ENCODE measurements at places on chromosomes 7 and 10. TPM values are rescaled to one million over a fixed set of nuclear protein-coding genes. Genes with fewer than 3 reads are reported as not detected.

The ZNF92 gene
- total RNA-seq: 5.6 TPM

The NPC1L1 gene
- not detected for total RNA-seq

The SH2D4B gene
- total RNA-seq: 0.04 TPM

The PPP1R17 gene
- total RNA-seq: not detected

The FANK1 gene
- total RNA-seq: 3.2 TPM

The IMMP2L gene
- 8.8 TPM for total RNA-seq

The MOGAT3 gene
- not detected for total RNA-seq

The FXYD4 gene
- total RNA-seq: not detected

The CCDC7 gene
- total RNA-seq: 4.2 TPM

The SLC13A1 gene
- total RNA-seq: not detected

The VWC2 gene
- 0.04 TPM for total RNA-seq

The CCSER2 gene
- total RNA-seq: 43.4 TPM

The PLA2G12B gene
- total RNA-seq: not detected

The PDE1C gene
- total RNA-seq: 0.72 TPM

The ZNF727 gene
- 0.48 TPM for total RNA-seq

The FBXW4 gene
- total RNA-seq: 37.1 TPM

The ACHE gene
- 0.44 TPM for total RNA-seq

Measured in esophagus mucosa (tissue), 1 donor.